Ureter (tissue), 1 donor: ENCODE measurements at places on chromosomes 11 and 22. TPM values are rescaled to one million over a fixed set of nuclear protein-coding genes. Genes with fewer than 3 reads are reported as not detected.

GRCh38 chr11:128789497-128790150, 77.5 kb downstream of the KCNJ1 start:
- DNase-seq = no peak

TSSK2 gene
- total RNA-seq = not detected

GRCh38 chr22:38886333-38886732, 14.3 kb upstream of the CBX6 start:
- no peak for DNase-seq

- DNase-seq = peak; percentile 58
These were observed 7.5 kb downstream of the DPAGT1 start for GRCh38 chr11:119093942-119094815.

DNA sequence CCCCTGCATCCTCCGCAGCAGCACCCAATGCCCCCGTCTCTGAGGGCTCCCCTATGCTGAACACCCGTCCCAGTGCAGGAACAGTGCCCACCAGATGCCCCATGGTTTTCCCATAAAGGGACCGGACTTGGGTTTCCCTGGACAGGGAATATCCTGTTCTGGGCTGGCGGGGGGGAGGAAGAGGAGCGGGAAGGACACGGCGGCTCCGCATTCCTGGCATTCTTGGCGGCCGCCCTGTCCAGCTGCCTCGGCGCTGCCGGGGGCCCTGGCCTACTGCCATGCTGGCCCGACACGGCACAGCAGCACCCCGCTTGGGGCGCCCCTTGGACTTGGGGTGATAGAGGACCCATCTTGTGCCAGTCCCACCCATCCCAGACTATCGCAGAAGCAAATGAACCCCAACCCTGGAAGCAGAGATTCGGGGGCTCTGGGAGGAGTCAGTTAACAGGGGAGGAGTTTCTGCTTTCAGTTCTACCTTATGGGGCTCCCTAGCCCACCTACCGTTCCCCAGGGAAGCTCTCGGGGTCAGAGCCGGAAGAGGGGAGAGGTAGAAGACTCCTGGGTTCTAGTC, 23.7 kb upstream of the CBX7 start:
- DNase-seq = peak; percentile 70

- no peak for DNase-seq
These were observed at the start of gene PAX6 for GRCh38 chr11:31810779-31811647. Gene PAX6 (minus strand): TSS chr11:31811322. CDS start chr11:31806411, 4,911 bp downstream.

- DNase-seq = no peak
These were observed 77.7 kb downstream of the ME3 start for GRCh38 chr11:86594746-86595145.

RNF169 gene
- 21.6 TPM for total RNA-seq

DNA sequence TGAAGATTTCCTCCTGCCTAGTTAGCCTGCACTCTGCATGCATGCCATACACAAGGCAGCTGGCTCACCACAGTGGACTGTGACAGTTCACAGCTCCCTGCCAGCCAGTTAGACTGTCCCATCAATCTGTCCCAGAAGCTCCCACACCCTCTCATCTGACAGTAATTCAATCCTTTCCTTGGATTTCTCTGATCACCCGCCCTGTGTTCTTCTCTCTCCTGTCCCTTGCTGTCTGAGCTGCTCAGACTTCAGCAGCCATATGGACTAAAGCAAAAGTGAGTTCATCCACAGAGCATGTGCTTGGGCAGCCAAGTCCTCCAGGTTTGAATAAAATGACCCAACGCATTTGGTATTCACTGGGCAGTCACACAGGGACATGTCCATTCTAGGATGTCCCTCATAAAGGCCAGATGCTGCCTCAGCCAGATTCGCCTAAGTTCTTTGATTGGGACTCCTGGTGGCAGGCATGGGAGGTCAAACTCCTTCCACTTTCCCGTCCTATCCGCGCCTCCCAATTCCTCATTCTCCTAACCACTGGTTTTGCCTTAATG, 54.5 kb upstream of the ZBTB44 start:
- no peak for DNase-seq

DNA sequence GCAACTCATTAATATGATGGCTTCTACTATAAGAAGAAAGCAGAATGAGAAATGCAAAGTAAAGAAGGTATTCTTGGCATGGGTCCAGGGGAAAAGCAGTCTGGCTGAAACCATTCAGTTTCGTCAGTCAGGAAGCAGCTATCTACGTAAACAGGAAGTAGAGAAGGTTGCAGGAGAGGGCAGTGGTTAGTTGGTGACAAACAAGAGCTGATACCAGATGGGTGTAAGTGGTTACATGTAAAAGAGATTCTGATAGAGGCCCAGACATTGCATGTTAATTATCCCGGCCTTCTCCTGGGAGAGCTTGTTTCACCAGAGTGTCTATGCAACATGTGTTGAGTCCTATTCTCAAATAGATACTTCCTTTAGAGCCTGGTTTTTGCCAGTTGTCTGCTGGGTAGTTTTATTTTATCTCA, 58.4 kb upstream of the PSMA1 start:
- DNase-seq = peak; percentile 56

DNA sequence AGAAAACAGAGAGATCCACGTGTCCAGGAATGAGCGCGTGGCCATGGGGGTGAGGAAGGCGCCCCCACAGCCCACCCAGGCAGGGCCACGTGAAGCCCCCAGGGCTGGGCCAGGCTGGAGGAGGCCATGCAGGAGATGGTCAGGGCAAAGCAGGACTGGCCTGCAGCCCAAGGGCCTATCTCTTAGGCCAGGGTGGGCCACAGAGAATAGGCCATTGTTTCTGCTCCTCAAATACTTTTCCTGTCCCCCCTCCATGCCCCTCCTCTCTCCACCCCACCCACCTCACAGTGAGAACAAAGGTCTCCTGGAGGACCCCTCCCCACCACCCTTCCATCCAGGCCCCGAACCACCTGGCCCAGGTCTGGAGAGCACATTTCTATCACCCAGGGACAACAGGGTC, 8.3 kb upstream of the CDC42EP1 start:
- no peak for DNase-seq

DNA sequence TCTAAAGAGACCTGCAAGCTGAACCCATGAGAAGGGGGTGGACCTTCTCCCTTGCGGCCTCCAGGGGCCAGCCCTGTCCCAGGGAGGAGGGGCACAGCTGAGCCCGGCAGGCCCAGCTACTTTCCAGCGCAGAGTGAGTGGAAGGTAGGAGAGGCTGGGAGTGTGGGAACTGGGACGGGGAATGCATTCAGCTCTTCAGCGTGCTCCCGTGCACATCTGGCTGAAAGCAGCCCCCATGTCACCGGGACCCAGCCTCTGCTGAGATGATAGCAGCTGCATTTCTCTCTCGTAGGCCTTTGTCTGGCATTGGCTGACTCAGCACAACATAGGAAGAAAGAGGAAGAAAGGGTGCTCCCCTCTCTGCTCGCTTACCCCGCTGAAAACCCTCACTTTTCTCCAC, 951.5 kb downstream of the TBC1D22A start:
- no peak for DNase-seq

DNA sequence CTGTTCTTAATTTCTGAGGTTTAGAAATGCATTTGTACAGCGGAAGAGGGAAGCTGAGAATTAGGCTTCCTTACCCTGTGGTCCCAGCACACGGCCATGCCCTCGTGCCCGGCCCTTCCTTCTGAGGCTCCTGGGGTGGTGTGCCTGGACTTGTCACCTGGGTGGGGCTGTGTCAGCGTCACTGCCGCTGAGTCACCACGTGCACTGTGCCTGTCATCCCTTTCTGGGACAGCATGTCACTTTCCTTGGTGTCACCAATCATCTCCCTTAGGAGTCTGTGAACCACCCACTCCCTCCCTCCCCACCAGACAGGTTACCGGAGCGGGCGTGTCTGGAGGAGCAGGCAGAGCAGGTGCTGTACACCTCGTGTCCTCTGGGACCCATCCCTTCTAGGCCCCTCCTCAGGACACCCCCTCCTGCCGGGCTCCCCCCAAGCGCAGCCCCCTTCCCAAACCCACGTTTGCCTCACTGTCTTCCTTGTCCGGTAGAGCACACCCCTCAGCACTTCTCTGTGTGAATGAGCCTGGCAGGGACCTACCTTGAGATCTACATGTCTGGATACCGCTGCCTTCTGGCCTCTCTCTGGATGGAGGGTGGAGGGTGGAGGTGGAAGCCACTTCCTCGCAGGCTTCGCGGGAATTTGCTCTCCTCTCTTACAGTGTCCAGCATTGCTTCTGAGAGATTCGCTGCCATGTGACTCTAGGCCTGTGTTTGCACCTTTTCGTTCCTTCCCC, 367.6 kb downstream of the TBC1D22A start:
- DNase-seq = peak; percentile 89

GRCh38 chr22:50057278-50058060, 629 bp downstream of the TTLL8 start:
- no peak for DNase-seq

GRCh38 chr11:74581954-74582547, 10.3 kb upstream of the POLD3 start:
- DNase-seq = no peak
